ENCODE measurements at places on chromosomes 13 and 19. TPM values are rescaled to one million over a fixed set of nuclear protein-coding genes. Genes with fewer than 3 reads are reported as not detected.

The ZNF837 gene
- total RNA-seq, result 1.3 TPM

The NKPD1 gene
- total RNA-seq, result 0.16 TPM

DNA sequence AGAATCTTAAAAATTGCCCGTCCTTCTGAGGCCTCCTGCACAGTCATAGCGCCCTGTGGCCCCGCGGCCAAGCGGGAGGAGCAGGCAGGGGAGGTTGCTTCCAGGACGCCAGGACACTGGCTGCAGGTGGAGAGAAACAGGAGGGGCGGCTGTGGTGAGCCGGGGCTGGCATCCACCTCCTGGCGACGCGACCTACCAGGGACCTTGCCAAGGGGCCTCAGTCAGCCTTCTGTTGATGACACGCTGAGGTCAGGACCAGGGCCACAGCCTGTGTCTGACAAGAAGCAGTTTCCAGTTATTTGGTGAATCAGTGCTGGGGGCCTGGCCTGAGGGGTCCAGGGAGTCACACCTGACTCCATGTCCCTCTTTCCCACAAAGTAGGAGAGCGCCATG is 13.3 kb upstream of the MKNK2 start:
- no peak for DNase-seq

DNA sequence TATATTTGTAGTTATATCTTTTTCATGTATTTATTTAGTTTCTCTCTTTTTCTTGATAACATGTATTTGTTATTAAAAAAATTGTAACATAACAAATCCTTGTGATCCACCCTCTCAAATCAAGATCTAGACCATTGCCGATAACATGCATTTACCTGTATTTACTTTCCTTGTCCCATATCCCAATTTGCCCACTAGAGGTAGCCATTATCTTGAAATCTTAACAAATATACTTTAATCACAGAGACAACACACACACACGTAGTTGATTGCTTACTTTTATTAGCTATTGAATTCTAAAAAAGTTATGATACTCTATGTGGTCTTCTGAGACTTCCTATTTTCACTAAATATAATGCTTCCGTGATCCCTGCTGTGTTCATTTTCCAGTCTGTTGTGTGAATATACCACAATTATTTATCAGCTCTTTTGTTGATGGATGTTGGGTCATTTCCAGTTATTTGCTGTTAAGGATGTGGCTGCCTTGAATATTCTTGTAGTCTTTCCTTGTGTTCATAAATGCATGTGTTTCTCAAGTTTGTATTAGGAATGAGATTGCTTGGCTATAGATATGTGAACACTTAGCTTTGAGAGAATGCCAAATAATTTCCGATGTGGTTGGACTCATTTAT is 31.3 kb upstream of the ZMYM2 start:
- no peak for DNase-seq

GRCh38 chr19:29537181-29537580 is 11.4 kb downstream of the VSTM2B start:
- no peak for DNase-seq

DNA sequence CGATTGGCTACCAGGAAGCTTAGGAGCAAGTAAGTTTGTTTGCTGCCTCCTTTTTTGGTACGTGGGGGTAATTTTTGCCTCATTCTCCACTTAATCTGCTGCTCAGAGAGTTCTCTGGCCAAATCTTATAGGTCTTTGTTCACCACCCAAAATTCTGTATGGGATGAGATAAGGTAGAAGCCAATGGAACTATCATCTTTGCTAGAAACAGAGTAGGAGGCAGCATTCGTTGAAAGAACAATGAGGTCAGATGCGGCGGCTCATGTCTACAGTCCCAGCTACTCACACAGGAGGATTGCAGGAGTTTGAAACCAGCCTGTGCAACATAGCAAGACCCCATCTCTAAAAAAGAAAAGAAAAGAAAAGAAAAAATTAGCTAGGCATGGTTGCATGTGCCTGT is 5.0 kb upstream of the DNAAF3 start:
- DNase-seq, result no peak

DNA sequence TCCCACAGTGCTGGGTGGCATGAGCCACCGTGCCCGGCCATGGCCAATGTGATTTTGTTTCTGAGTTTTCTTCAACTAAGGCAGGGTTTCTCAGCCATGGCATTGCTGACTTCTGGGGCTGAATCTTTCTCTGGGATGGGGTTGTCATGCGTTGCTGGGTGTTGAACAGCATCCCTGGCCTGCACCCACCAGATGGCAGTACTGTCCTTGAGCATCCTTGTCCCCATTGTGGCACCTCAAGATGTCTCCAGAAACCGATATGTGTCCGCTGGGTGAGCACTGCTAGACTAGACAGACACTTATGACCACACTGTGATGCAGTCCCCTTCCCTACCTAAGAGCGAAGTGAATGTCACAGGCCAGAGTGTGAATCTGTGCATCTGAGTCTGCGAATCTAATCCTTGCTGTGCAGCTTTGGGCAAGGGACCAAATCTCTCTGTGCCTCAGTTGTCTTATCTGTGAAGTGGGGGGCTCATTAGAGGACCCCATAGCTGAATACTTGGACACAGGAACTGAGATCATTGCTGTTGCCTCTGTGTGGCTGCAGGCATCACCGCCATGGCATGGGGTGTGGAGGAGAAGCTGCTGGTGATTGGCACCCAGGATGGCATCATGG is 50.3 kb upstream of the SIN3B start:
- peak; percentile 70 for DNase-seq

The NRTN gene
- total RNA-seq, result not detected

All from activated CD8-positive, alpha-beta T cell treated with anti-CD3 and anti-CD28 coated beads, Interleukin-2, amount 10 ng/mL, durations not matched to agents 7 days and 5 days (primary cell).